Ascending aorta (tissue), 2 donors: ENCODE measurements at places on chromosomes 1 and 21. TPM values are rescaled to one million over a fixed set of nuclear protein-coding genes. Genes with fewer than 3 reads are reported as not detected.

DNA sequence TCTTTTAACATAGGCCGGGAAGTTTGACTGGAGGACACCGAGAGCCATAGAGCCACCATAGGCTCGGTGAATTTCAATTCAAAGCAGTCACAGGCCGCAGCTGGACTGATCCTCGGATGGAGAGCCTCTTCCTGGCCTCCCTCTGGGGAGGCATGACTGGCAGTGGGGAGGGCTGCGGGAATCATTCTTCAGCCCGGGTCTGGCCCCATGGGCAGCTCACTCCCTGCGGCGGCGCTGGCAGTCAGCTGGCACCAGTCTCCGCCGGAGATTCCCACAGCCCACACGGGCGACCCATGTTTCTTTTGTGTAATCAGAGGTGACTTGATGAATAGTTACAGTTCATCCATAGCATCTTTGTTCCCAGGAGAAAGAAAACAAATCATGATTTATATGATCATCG lies 10.6 kb downstream of the ESPN start:
- DNase-seq, result no peak
- no peak overlapping the region for H3K4me3 ChIP-seq
- H3K4me1 ChIP-seq, result no peaks in the 10 kb centered on the region
- H3K36me3 ChIP-seq, result no peaks in the 10 kb centered on the region
- no peaks in the 10 kb centered on the region for H3K27me3 ChIP-seq

DNA sequence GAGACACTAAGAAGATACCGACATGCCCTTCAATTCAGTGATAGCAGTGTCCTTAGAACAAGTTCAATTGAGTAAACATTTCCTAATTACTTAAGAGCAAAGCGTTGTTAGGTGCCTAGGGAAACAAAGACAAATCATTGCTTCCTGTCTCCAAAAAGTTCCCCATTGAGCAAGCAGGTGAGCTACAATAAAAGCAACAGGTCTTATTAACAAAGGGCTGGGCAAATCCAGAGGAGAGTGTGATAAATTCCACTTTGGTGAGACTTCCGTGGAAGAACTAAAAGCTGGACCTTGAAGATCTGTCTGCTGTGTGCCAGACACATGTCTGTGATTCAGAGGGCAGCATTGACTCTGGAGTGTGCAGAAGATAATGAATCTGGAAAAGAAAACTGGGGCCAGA lies 1.9 kb upstream of the TUT4 start:
- H3K27ac ChIP-seq, result no peak overlapping the region
- H3K27me3 ChIP-seq, result no peaks in the 10 kb centered on the region
- H3K4me3 ChIP-seq, result no peak overlapping the region
- no peaks in the 10 kb centered on the region for H3K36me3 ChIP-seq

Gene SWT1
- 0.43 TPM for total RNA-seq

Gene IPO9
- total RNA-seq, result 9.3 TPM

Gene PDE4B
- total RNA-seq, result 4.5 TPM

Gene PAX7
- not detected for total RNA-seq

DNA sequence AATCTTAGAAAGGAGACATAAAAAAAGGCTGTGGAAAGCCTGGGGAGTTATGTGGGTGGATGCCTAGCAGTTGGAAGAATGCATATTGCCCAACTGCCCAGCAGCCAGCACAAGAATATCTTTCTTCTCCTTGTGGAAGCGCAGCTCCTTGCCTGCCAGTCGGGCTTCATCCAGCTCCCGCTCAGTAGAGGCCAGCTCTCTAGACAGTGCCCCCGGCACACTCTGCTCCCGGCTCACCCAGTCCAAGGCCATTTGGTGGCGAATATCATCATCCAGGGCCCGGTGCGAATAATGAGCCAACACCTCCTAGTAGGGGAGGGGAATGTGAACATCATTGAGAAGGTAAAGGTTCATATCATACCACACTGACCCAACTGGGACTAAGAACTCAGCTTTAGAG lies 9.0 kb upstream of the RBM8A start:
- no peak overlapping the region for H3K27ac ChIP-seq
- DNase-seq, result no peak
- peaks cover 46% of the 10 kb centered on the region for H3K36me3 ChIP-seq
- H3K27me3 ChIP-seq, result no peaks in the 10 kb centered on the region

GRCh38 chr1:24384251-24385090 lies 29.1 kb downstream of the STPG1 start:
- H3K4me3 ChIP-seq, result no peak overlapping the region
- H3K27me3 ChIP-seq, result no peaks in the 10 kb centered on the region
- H3K36me3 ChIP-seq, result no peaks in the 10 kb centered on the region
- no peak for DNase-seq
- no peaks in the 10 kb centered on the region for H3K4me1 ChIP-seq

DNA sequence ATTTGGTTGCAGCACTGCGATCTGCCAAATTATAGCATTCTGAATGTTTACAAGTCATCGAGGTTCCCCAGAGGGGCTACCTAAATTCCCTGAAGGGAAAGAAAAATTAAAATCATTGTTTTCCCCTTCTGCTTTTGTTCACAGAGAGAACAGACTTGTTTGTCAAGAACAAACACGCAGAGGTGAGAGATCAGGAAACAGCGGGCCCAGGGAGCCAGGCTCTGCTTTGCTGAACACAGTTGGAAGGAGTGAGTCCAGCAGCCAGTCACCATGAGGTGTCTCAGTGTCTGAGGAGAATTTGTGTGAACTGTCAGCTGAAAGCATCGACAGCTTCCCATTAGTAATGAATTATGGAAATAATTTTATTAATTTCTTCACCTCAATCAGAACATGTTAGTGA lies 52.5 kb downstream of the RWDD3 start:
- no peak overlapping the region for H3K27ac ChIP-seq
- DNase-seq, result no peak
- H3K36me3 ChIP-seq, result no peaks in the 10 kb centered on the region
- H3K4me1 ChIP-seq, result no peaks in the 10 kb centered on the region

Gene SLC9C2
- not detected for total RNA-seq

Gene GBP7
- total RNA-seq, result not detected
